Fibroblast of mammary gland (primary cell): ENCODE measurements at places on chromosomes 12 and 14.
A peak's percentile ranks its signal among the peaks of the same experiment; 100 is the strongest.

GRCh38 chr14:70189456-70190077, 816 bp upstream of the SLC8A3 start:
- no peak for DNase-seq

- DNase-seq, result peak; percentile 17
These were observed 18.0 kb downstream of the MFAP5 start for GRCh38 chr12:8644345-8645248.

DNA sequence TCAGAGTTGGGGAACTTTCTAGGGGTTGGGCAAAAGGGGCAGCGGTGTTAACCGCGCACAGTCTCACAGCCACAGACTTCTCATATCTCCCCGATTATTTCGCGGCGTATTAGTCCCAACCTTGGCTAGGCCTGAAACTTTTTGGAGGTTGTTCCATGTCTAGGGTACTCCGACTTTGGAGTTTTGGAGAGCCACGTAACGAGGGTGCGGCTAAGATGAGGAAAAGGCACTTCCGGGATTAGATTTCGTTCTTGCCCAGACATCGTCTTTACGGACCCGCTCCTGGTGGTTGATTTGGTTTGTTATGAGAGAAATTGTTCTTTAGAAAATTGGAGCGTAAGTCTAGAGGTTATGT, 513 bp downstream of the CCNK start:
- DNase-seq, result peak; percentile 33

DNA sequence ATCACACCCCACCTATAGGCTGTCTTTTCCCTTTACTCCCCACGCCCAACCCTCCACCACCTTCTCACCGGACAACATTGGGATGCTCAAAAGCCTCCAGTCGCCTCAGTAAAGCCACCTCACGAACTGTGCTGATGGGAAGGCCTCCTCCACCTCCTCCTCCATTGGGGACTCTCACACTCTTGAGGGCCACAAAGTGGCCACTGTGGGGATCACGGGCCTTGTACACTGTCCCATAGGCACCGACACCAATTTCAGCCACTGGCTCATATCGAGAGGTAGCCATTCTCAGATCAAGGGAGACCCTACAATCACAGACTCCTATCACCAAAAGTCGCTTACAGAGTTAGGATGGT, 700 bp downstream of the CDK4 start:
- no peak for DNase-seq

GRCh38 chr14:64764641-64765520, 60.7 kb downstream of the PLEKHG3 start:
- peak; percentile 65 for DNase-seq

DNA sequence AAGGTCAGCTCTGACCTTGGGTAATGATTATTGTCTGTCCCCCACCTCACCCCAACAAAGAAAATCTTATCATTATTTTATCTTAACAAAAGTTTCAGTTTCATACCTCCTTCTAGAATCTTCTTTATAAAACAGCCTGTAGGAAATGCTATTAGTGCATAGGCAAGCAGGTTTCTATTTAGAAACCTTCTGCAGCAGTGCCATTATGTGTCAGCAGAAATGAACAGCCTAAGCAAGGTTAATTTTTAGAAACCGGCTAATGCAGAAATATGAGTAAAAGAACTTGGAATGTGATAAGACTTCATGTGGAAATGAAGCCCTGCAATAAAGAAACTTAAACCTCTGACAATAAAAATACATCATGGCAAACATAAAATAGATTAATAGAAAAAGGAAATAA, 814.4 kb downstream of the FSCB start:
- DNase-seq, result no peak

DNA sequence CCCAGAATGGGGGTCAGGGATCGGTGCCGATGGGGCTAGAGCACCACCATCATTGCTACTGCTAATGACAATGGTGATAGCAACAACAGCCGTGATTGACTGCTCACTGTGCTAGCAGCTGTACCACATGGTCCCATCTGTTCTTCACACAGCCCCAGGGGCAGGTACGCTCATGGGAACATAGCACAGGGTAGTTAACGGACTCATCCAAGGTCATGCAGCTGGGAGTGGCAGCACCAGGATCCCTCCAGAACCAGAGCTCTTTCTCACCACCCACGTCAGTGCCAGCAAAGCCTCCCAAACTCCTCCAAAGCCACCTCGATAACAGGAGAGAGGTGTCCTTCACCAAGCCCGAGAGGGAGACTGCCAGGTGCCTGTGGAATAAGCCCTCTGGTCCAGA, 11.2 kb upstream of the DYNC1H1 start:
- no peak for DNase-seq

DNA sequence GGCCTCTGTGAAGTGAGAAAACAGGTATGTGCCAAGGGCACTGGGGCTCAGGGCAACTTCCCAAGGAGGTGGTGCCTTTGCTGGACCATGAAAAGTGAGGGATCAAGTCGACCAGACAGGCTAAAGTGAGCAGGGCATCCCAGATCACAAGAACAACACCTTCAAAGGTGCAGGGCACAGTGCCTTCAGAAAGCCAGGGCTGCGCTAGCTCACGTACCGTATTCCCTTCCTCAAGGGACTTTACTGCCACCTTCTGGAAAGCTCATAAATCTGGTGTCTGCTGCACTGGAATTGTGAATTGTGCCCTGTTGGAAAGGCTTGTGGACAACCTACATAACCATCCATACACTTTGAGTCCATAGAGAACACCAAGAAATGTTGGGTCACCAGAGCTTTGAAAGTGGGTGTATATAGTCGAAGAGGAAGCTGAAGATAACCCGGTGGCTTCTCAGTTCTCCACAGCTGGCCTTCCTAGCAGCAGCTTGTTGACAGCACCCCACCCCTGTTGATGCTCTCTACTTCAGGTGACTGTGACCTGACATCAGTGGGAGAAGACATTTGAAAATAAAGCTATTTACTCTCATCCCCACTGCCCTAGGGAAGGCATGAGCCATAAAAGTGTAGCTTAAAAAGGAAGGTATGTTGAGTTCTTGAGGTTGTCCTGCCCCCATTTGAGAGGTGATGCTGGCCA, 24.5 kb downstream of the FIGNL2 start:
- DNase-seq, result peak; percentile 68

- DNase-seq, result peak; percentile 53
These were observed 16.0 kb upstream of the OR6S1 start for GRCh38 chr14:20657216-20658211.

DNA sequence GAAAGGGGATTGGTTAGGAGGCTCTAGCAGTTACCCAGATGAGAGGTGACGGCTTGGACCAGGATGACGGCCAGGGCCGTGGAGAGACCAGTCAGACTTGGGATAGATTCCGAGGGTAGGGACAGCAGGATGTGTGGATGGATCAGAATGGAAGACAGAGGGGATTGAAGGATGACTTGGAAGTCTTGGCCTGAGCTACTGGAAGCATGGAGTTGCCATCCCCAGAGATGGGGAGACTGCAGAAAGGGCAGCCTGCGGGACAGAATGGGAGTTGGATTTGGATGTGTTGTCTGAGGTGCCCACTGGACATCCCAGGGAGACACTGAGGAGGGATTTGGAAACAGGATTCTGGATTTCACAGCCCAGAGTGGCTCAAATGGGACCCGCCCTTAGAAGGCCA, 102.3 kb downstream of the CALM1 start:
- DNase-seq, result no peak

DNA sequence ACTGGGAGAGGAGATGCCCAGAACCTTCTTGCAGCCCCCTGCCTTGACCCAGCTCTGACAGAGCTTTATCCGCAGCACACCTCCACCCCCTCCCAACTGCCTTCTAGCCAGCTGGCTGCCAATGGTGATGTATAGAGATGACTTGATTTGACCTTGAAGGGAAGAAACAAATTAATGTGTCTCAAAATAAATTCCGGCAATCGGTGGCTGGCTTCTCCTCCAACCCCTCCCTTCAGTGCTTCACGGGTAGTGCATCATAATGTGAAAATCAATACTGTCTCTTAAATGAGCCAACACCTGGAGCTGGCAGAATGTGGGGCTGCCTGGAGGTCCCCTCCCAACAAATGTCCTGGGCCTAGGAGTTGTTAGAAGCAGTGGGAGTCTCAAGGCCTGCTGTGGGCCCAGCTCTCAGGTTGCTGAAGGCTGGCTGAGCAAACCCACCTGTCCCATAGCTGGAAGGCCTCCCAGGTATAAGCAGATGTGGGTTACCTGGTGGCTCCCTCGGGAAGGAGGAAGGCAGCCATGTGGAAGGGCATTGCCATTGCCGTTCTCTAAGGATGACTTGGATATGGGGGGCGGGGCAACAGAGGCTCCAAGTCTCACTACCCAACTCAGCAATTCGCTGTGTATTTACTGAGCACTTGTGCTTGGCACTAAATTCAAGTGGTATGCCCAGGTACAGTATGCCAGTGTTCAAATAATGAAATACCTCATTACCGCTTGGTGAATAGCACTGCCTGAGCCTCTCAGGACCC, 23.2 kb downstream of the HSPB8 start:
- DNase-seq, result no peak

DNA sequence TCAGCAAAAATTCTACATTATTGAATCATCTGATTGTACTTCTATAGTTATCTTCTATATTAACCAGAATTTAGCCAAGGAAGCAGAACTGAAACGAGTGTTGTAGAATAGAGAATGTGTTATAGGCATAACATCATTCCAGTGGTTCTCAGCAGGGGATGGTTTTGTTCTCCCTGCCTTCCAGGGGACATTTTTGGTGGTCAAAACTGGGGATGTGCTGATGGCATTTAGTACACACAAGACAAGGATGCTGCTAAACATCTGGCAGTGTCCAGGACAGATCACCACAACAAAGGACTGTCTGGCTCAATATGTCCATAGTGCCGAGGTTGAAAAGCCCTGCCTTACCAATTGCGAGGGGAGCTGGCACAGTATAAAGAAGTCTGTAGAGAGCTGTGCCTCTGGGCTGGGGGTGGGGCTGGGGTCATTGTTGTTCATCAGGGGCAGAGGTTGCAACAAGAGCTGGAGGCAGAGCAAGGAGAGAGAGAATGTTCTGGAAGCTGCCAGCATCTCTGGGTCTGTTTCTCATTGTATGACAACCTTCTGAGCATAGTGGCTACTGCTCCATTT, 1472.8 kb downstream of the AACS start:
- no peak for DNase-seq

DNA sequence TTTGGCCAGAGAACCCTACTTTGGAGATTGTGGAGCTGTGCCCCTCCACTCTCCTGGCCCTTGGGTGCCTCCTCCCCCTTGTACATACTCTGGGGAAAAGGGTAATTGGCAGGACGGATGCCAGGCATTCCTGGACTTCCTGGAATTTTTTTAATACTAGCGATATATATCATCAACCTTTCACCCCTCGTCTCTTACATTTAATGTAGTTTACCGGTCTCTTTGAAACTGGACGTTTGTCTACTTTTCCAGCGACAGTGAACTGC, 767 bp upstream of the CRY1 start:
- no peak for DNase-seq

GRCh38 chr12:113263431-113263963, 42.2 kb downstream of the TPCN1 start:
- no peak for DNase-seq

- no peak for DNase-seq
These were observed 127.3 kb downstream of the EFCAB11 start for GRCh38 chr14:89827265-89827664.

DNA sequence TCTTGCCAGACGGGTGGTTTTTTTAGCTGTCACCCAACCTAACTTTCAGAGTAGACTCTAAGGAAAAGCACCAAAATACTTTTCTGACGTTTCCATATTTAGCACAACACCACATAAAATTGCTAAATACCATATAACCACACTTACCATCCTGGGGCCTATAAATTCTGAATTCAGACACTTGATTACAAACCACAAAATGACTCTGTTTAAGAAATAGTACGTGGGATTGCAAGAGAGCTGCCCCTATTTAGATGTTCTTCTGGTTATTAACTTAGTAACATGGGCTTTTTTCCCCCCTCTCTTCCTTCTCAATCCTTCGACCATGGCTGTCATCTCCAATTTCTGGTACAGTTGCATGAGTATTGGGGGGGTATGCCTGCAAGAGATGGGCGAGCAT, 287.7 kb downstream of the BMP4 start:
- peak; percentile 67 for DNase-seq

DNA sequence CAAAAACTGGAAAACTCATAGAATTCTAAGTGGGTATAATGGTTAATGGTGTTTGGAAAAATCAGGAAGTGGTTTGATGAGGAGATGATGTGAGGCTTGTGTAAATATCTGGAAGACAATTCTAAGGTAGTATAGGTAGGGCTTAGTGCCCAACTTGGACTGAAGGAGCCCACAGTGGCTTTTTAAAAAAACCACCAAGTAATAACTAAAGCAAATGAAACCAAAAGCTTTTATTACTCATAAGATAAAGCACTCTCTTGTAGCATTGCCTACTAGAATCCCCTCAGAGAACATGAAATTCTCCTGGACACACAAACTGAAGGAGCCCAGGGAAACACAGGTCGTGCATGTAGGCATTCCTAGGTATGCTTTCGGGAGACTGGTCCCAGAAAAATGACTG, 324.5 kb downstream of the NELL2 start:
- no peak for DNase-seq

DNA sequence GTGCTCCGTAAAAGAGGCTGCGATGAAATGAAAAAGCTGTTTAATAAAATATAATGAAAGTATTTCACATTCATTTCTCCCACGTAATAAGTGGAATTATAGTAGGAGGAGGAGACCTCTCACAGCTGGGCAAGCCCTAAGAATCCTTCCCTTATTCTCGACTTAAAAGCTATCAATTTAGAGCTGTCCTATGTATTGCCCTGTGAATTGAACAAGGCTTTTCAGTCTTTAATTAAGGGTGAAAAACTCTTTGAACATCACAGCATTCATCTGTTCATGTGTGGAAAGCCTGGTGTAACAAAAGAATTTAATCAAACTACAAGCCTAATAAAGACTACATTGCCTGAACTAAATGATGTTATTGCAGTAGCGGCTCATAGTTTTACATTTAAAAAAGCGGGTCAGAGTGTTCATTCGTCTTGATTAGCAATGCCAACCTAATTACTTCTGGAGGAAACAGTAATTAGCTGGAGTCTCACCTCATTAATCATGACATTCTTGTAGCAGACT, 142.0 kb downstream of the ETNK1 start:
- no peak for DNase-seq

DNA sequence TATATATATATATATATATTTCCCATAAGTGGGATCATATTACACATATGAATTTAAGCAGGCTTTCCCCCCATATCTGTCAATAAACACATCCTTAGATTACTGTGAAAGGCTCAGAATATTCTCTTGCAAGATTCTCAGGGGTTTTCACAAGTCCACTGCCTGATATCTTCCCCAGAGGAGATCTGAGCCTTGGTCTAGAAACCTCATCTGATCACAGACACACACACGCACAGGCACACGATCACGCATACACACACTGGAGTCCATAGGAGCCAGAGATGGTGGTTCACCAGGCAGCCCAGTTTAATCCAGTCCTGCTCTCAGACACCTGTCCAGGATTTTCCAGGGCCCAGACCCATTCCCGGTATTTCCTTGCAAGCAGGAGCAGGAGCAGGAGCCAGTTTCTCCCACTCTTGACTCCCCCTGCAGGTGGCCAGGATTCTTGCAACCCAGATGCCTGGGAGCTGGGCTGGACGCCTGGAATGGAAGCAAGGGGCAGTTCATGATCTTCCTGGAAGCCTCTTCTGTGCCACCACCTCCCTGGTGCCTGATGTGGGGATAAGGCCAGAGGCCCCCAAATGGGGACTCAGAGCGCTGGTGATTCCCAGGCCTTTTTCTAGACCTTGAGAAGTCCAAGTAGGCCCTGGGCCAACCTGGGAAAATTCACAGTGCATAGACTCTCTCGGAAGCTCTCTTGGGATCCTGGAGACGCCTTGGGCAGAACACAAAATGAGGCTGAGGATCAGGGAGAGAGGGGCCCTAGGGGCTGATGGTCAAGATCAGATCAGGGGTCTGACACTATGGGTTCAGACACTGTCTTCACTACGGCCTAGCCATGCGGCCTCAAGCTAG, 16.5 kb upstream of the KRT78 start:
- DNase-seq, result peak; percentile 69

GRCh38 chr12:599756-600155, 63.5 kb downstream of the NINJ2 start:
- DNase-seq, result no peak
